ENCODE measurements at places on chromosomes 1 and 21. TPM values are rescaled to one million over a fixed set of nuclear protein-coding genes. Genes with fewer than 3 reads are reported as not detected.

RIIAD1 gene
- total RNA-seq: not detected

APCS gene
- total RNA-seq: not detected

TIAM1 gene
- total RNA-seq: 73.8 TPM

DNA sequence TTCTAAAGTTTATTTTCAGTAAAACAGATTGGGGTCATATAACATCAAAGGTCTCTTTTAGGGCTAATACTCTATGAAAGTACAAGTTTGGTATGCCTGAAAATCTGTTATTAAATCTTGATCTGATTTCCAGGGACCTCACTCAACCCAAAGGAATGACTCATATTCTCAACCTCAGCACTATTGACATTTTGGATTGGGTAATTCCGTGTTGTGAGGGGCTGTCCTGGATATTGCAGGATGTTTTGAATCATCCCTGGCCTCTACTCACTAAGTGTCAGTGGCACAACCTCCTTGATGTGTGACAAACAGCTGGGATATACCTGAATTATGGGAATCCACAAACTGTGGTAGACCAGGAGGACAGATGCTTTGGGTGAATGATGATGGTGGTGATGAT is 51.5 kb upstream of the CYP2J2 start:
- H3K27ac ChIP-seq: no peak overlapping the region
- no peaks in the 10 kb centered on the region for H3K27me3 ChIP-seq
- no peaks in the 10 kb centered on the region for H3K4me1 ChIP-seq
- H3K4me3 ChIP-seq: no peak overlapping the region
- H3K36me3 ChIP-seq: no peaks in the 10 kb centered on the region

PLD5 gene
- not detected for total RNA-seq

GRCh38 chr1:54255026-54255702 is 55.2 kb downstream of the MRPL37 start:
- H3K36me3 ChIP-seq: peaks cover 19% of the 10 kb centered on the region
- DNase-seq: no peak

- DNase-seq: peak; percentile 42
- H3K27me3 ChIP-seq: peaks cover 27% of the 10 kb centered on the region
- no peak overlapping the region for H3K27ac ChIP-seq
- H3K4me3 ChIP-seq: no peak overlapping the region
Observed at GRCh38 chr1:3564921-3565831, 46.1 kb downstream of the MEGF6 start.

GRCh38 chr1:172083191-172083590 is 241.9 kb downstream of the DNM3 start:
- H3K27me3 ChIP-seq: peaks cover 4% of the 10 kb centered on the region
- DNase-seq: no peak
- no peaks in the 10 kb centered on the region for H3K4me1 ChIP-seq
- no peak overlapping the region for H3K27ac ChIP-seq

DNA sequence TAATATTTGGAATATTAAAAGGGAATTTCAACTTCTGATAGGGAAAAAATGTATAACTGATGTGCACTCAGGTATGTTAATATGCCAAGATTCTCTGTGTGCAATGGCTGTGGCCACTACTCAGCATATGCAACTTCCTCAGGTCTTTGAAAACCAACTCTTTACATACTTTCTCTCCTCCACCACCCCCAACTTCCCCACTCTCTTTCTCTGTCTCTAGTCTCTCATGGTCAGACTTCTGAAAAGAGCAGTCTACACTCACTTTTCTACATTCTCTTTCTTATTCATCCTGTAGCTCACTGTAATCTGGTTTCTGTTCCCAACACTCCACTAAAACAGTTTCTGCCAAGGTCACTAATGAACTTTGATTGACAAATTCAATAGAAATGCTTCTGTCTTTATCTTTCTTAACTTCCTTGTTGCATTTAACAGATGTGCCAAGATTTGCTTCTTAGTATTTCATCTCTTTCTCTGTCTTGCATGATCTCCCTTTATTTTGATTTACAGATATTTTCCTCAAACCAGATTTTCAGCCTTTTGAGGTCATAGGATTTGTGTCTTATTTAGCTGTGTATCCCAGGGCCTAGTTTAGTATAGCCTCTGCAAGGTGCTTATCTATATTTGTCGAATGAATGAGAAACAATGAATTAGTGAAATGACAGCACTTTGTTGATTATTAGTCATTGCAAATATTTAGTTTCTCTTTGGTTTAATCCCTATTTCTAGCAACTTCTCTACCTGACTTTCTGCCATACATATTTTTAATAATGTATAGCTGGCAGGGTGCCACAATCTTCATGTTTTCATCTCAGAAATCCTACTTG is 168.9 kb downstream of the LMO4 start:
- H3K27me3 ChIP-seq: no peaks in the 10 kb centered on the region
- H3K4me1 ChIP-seq: no peaks in the 10 kb centered on the region
- H3K4me3 ChIP-seq: no peak overlapping the region
- H3K27ac ChIP-seq: no peak overlapping the region
- DNase-seq: no peak
- no peaks in the 10 kb centered on the region for H3K36me3 ChIP-seq

OR2M3 gene
- not detected for total RNA-seq

DNA sequence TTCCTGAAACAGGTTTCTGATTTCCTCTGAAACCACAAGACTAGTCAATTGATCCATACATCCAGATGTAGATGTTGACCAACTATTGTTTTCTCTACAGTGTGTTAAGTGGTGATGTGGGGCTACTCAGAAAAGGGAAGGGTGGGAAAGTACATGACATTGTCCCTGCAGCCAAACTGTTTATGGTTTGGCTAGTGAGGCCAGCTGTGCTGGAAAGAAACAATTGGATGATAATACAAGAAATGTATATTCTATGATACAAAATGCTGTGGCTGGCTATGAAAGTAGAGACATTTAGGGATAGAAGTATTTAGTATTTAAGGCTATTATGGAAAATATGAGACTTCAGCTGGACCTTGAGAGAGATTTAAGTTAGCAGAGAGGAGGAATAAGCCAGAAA is 244.5 kb downstream of the ADGRL2 start:
- DNase-seq: no peak
- no peaks in the 10 kb centered on the region for H3K4me1 ChIP-seq
- no peak overlapping the region for H3K4me3 ChIP-seq
- H3K36me3 ChIP-seq: no peaks in the 10 kb centered on the region
- H3K27me3 ChIP-seq: no peaks in the 10 kb centered on the region
